RPMI7951 (cell line): ENCODE measurements at places on chromosomes 11 and 22. TPM values are rescaled to one million over a fixed set of nuclear protein-coding genes. Genes with fewer than 3 reads are reported as not detected.

DNA sequence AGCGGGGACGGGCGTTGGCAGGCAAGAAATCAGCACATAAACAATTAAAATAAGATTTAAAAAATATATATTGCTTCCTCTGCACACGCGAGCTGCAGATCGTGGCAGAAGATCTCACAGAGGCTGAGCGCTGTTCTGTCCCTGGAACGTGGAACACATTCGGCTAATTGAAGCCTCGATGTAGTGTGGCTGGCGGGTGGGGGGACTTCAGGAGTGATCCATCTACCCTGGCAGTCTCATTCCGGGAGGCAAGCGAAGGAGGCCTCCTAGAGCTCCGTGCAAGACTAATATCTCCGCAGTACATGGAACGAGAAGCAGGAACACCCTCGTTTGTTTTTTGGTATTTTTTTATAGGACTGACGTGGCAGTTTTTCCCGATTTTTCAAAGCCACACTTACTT is 402.4 kb downstream of the MN1 start:
- peak; percentile 28 for DNase-seq

DNA sequence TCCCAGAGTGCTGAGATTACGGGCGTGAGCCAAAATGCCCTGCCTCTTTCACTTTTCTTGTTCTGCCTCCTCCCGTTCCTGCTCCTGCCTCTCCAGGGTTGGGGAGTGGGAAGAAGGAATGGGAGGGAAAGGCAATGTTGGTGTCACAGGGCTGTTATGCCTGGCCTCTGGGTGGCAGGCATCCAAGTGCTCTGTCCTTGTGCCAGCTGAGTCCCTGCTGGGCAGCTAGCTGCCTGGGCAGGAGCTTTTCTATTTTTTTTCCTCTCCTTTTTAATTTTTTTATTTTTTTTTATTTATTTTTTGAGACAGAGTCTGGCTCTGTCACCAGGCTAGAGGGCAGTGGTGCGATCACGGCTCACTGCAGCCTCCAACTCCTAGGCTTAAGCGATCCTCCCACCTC is 4.1 kb upstream of the SAC3D1 start:
- DNase-seq, result no peak

The KLHDC7B gene
- not detected in 2 replicates for total RNA-seq

DNA sequence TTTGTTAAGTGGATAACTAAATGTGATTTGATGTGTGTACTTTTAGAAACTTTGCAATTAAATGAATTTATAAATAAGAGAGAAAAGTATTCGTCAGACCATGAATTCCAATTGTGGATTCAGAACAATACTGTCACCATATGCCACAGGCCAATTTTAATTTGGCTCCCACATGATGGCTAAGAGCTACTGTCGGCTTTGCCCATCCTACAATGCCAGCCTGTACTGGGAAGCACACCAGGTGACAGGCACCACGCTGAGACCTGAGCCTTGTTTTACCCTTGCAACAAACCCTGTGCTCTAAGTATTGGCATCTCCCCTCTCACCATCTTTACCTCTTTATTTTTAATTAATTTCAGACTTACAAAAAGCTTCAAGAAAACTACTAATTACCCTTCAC is 14.0 kb downstream of the RAB30 start:
- DNase-seq, result no peak

GRCh38 chr11:66561178-66561974 is 7.0 kb downstream of the CTSF start:
- no peak for DNase-seq

The GGT5 gene
- under 0.01 TPM in 1 of 2 replicates, not detected in the other for total RNA-seq

DNA sequence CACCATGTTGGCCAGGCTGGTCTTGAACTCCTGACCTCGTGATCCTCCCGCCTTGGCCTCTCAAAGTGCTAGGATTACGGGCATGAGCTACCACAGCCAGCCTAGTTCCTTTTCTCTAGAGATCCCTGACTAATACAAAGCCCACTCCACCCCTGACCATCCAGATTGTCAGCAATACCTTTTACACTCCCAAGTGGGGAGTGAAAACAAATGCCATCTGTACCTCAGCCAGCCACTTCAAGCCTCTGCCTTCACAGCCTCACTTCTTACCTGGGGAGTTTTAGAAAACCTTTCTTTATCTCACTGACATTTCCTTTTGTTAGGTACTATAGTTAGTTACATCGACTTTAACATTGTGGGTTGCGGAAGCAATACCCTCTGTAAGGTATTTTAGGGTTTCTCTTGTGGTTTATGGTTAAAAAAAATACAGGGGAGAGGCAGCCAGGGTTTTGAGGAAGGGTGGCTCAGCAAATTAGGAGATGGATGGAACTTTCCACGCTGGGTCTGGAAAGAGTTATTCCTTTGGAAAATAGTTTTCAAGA is 8.9 kb downstream of the TOM1 start:
- no peak for DNase-seq

DNA sequence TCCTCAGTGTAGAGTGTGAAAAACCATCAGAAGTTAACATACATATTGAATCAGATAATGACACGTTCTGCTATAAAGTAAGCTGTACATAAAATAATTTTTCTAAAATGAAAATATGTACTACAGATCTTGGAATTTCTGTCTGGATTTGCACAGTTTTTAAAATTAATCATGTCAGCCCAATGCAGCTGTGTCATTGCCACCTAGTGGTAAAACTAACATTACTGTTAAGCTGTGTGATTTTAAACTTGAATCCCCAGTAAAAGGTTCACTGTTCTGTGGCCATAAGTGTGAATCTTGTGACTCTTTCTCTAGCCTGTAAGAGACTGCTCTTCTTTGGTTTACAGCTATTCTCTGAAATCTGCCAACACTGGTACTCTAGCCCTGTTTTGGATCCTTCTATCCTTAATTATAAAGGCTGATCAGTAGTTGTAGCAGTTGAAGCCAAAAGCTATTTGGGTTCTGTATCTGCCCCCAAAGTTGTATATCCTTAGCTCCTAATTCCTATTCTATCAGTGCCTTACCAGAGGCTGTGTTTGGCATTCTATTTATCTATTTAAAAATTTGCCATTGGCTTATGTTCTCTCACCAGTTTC is 4.0 kb downstream of the JRKL start:
- peak; percentile 53 for DNase-seq

The CYTH4 gene
- total RNA-seq, result 1.2 and 1.6 TPM in 2 replicates

DNA sequence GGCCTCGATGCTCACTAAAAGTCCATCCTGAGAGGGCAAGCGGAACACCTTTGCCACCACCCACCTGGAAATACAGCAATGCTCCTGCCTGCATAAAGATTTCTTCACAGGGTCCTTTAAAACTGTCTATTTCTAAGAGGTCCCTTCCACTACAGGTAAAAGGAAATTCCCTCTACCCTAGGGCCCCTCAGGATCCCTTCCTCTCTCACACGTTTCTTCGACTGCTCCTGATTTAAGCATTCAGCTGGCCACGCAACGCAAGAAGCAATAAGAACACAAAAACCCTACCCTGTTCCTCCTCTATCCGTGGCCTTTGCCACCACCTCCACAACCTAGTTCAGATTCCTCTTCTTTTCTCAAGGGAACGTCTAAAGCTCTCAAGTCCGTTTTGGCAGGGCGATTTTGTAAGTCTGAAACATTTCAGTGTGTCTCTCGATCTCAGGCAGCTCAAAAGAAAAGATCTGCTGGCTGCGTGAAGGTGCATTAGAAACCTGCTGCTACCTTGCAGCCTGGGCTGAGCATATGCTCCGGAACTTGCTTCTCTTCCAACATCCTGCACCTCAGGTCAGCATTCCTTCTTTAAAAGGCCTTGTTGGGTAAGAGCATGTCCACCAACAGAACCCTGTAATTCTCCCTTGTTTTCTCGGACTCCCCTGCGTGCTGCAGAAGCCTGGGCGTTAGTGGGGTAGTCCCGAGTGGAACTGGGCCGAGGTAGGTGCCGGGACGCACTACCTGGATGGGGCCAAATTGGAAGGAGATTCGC is 1.6 kb downstream of the LGR4 start:
- DNase-seq, result no peak

GRCh38 chr22:19868773-19869471 is 14.2 kb upstream of the GNB1L start:
- DNase-seq, result peak; percentile 30

The GALNT18 gene
- 12.3 and 12.6 TPM in 2 replicates for total RNA-seq

DNA sequence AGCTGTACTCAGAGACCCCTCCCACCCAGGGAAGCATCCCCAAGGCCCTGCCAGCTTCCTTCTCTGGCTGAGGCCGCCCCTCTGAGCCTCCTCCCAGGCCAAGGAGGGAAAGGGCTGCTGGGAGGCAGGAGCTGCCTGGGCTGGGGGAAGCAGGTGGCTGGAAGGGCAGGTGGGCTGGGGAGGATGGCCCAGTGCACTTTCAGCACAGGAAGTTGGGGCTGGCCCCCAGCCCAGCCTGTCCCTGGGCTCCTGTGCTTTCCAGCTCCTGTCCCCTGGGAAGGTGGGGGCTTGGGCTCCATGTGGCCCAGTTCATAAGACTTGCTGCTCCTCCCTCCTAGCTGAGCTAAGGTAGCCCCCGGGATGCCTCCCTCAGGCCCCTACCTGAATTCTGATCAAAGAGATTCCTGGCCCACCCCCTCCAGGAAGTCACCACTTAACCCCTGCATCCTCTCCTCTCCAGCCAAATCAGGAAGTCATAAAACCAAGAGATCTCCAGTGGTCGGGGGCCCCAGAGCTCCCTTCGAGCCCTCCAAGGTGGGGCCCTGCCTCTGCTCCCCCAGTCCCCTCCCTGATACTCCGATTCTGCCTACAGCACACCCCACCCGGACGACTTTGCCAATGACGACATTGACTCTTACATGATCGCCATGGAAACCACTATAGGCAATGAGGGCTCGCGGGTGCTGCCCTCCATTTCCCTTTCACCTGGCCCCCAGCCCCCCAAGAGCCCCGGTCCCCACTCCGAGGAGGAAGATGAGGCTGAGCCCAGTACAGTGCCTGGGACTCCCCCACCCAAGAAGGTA is 4.9 kb downstream of the PPP1CA start:
- DNase-seq, result no peak

GRCh38 chr11:43316451-43316850 is 4.7 kb downstream of the API5 start:
- DNase-seq, result peak; percentile 36

GRCh38 chr22:28867191-28867590 is 16.2 kb upstream of the ZNRF3 start:
- no peak for DNase-seq

DNA sequence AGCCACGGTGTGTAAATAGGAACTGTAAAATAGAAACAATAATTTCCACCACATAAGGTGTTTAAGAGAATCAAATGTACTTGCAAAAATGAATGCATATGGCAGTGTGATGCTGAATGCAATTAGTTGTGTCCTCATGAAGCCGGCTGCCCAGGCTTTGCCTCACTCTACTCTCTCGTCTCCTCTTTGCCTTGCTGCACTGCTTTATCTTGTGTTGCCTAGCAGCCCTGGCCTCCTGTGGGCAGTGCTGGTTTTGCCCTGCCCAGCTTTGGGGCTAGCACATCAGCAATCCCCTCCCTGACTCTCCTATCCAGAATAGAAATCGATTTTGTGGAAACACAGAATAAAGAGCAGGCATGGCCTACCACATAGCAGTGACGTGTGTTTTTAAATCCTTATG is 30.0 kb downstream of the LRRC32 start:
- DNase-seq, result no peak

The MS4A1 gene
- total RNA-seq, result not detected in 2 replicates

DNA sequence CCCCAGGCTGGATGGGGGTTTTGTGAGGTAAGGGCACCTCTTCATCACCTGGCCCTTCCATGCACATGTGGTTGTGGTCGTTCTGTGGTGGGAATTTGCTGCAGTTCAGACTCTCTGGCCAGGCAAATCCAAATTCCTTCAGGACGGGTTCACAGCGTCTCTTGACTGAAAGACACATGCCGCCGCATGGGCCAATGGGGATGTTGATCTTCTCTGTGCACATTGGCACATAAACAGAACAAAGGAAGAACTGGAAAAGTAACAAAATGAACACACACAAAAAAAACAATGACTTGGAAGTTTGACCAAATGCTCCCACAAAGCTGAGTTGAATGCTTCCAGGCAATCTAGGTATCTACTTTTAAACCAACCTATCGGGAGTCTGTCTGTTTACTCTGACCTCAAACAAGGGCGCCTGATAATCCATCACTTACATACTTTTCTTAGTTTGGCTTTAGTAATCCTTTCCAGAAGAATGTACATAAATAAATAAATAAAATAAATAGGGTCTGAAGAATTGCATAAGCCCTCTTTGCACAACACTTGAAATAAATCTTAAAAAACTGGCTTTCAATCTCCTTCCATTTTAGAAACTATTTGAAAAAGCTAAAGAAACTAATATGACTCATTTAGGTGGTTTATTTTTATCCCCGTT is 2.8 kb downstream of the FZD4 start:
- DNase-seq, result no peak

The ENTHD1 gene
- not detected in 2 replicates for total RNA-seq

DNA sequence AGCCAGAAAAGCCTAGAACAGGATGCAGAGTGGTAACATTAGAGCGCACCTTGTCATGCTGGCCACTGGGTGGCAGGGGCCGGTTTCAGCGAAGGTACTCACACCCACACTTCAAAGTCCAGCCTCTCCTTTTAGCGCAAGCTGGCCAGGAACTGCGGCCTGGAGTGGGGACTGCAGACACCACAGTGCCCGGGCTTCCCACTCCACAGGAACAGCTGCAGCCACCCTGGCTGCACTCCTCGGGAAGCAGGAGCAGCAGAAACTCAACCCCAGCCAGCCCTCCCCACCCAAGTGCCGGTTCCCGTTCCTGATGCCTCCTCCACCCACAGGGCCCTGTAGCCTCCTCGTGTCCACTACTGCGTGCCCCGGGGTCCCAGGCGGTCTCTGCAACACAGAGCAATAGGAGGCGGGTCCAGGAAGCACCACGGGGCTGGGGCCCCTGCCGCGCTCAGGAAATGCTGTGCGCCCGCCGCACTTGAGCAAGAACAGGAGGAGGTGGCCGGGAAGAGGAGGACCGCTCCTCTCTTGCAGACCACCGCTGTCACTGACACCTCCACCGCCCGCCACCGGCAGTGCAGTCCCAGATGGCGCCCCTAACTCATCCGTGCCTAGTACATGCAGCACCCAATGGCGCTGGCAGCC is 2.2 kb downstream of the RFPL2 start:
- DNase-seq, result peak; percentile 34

GRCh38 chr22:17217179-17217578 is 2.1 kb downstream of the ADA2 start:
- DNase-seq, result no peak

DNA sequence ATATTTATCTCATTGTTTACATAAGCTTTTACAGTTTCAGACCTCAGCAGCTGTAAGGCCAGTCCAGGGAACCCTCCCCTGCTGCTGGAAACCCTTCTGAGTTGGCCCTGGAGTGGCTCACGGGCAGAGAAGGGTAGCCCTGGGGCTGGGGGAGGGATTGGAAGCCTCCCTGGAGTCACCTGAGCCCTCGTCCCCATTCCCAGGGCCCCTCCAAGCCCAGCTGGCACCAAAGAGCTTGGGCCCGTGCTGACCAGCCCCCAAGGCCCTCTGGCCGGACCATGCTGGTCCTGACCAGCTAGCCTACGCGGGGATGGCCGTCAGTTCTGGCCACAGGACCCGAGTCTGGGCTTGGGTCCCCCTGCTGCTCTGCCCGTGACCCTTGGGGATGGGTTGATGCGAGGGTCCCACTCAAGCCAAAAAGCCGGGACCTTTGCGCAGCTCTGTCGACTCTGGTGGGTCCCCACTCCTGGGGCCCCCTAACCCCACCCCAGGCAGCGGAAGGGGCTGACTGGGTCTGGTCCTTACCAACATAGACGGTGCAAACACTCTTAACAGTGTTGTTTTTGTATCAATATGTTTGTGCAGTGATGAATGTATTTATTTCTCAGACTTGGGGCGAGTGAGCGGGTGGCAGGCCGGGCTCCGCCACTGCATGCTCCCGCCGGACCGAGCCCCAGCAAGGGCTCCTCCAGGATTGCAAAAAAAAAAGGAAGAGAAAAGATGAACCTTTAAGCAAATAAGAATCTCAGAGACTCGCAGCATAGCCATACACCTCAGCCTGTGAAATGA is 17.5 kb upstream of the TMEM191C start:
- DNase-seq, result no peak

- DNase-seq, result no peak
Measured at GRCh38 chr11:120244476-120245365, 4.8 kb downstream of the POU2F3 start.

The DKK3 gene
- total RNA-seq, result 271 and 303 TPM in 2 replicates
